ENCODE measurements at places on chromosomes 16 and 17.

DNA sequence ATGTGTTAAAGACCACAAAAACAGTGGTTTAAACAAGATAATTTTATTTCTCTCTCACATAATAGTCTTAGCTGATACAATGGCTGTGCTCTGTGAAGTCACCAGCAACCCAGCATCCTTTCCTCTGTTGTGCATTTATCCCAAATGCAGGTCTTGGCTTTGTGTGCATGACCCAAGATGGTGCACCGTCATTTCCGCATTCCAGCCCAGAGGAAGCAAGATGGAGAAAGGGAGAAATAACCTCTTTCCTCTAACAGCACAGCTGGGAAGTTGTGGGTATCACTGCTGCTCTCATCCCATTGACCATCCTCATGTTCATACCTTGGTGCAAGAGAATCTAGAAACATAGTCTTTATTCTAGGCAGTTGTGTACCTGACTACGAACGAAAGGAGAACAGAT, 21.8 kb downstream of the TMC5 start:
- no peak for DNase-seq

DNA sequence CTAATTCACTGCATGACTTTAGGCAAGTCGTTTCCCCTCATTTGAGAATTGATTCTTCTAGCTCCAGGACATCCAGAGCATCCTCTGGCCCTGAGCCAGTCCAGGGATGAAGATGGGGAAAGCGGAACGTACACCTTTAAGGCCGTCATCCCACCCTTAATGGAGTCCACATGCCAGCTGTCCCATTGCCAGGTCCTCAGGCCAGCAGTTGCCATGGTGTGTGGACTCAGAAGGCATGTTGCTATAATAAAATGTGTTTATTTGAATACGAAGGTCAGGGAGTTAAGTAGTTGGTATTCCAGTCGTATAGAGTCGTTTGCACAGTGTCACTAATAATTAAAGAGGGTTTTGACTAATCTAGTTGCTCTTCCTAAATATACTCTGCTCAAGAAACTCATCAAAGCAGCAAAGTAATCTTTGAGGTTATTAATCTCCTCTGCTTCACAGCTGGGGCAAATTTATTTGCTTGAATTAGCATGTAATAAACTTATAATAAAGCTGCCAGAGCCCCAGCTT, 30.4 kb downstream of the CCDC182 start:
- DNase-seq = no peak

GRCh38 chr17:76327696-76328095, 19.6 kb upstream of the QRICH2 start:
- DNase-seq = no peak

- no peak for DNase-seq
Measured at GRCh38 chr16:64589836-64590235, 532.0 kb downstream of the CDH11 start.

GRCh38 chr16:66619534-66620428, 15.3 kb downstream of the CMTM3 start:
- DNase-seq = no peak

GRCh38 chr16:49854796-49855203, 1.1 kb downstream of the ZNF423 start:
- DNase-seq = no peak

- no peak for DNase-seq
Measured at GRCh38 chr16:85640254-85640558, 27.1 kb downstream of the GSE1 start.

GRCh38 chr16:48188449-48189102, 32.8 kb upstream of the ABCC12 start:
- DNase-seq = no peak

GRCh38 chr16:521381-522210, 5.9 kb upstream of the CAPN15 start:
- no peak for DNase-seq

DNA sequence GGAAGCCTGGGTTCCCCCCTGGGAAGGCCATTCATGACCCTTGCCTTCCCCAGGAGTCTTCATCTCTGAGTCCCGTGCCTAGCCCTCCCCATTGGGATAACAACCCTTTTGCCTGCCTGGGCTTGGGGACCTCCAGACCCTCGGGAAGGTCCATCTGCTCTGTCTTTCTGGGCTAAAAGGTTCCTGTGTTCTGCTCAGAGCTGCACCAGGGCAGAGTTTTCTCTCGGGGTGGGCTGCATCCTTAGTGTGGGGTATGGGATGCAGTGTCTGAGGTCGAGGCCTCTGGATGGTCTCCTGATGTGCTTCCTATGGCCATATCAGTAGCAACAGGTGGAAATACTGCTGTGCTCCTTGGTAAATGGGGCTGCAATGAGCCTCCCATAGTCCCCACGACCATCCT, 22.9 kb upstream of the PLLP start:
- DNase-seq = no peak

GRCh38 chr17:74818291-74818938, 41.3 kb downstream of the GRIN2C start:
- DNase-seq = no peak

GRCh38 chr16:23080329-23080728, 68.9 kb downstream of the USP31 start:
- DNase-seq = no peak

DNA sequence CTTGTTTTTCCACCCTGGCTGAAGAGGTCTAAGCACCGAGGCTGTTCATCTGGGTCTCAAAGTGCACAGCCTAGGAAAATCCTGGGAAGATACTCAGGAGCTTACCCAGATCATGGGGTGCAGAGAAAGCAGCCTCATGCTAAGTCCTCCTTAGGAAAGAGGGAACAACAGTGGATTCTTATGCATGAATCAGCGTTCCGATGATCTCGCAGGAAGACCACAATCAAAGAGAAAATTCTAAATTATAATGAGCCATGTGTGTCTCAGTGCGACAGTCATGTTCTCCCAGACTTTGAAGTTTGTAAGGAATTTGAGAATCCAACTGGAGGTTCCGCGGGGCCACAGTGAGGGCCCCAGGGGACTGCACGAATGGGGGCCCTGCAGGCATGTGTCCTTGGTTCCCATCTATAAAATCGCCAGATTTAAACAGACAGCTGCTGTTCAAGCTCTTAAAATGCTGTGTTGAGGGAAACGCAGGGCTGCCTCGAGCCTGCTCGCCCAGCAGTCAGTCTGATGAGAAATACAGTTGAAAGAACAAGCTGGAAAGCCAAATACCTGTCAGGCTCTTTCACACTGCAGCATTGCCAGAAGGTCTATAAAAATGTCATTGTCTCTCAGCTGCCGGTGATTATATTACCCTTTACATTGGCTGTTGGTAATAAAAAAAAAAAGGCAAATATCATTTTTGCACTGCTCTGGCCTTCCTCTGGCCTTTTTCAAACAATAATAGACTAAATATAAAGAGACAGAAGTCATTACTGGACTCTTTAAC, 152.1 kb downstream of the PMP22 start:
- no peak for DNase-seq

DNA sequence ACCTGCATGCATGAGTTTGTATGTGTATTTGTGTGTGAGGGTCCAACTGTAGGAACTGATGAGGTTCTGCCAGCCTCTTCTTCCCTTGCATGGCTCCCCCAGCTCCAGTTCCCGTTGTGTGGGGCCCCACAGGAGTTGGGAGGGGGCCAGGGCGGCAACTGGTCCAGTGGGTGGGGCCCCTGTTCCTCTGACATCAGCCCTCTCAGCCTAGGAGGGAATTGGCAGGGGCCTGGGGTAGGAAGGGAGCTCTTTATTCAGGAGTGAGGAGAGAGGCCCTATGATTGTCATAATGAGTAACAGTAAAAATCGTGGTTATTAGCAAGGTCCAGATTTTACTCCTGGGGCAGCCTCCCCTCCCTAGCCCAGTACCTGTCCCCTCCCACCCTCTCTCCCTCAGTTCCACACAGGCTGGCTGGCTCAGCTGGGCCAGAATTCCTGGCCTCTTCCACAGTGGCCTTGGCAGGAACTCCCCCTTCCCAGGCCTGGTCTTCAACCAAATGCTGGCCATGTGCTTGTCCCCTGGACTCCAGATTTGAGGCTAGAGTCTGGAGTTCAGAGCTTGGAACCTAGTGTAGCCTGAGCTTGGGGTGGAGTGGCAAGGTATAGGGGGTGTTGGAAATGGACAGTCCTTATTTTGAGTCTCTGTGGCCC, 18.9 kb downstream of the RARA start:
- no peak for DNase-seq

DNA sequence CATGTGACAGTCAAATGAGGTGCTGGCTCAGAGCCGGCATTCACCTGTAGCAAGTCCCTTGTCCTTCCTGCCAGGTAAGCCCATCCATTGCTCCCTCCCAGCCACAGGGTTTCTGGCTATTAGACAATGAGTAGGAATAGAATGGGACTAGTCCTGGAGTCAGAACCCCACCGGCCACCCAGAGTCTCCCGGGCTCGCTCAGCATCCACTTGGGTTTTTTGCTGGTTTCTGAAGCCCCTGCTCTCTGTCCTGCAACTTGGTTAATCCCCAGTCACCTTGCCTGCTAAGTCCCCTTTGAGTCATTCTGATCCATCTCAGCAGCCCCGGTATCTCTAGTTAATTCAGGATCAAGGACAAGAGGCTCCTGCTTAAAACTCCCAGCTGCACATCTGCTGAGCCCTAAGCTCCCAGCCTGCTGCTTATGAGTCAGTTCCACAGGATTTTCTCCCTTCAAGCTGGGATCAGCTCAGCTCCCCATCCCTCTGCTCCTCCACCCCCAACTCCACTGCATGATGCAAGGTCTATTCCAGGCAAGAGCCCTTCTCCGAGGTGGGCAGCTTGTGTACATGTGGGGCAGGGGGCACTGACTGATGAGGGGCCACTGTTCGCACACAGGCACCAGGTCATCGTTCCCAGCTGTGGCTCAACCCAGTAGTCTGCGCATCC, 19.9 kb upstream of the MRPS23 start:
- DNase-seq = peak; percentile 59

DNA sequence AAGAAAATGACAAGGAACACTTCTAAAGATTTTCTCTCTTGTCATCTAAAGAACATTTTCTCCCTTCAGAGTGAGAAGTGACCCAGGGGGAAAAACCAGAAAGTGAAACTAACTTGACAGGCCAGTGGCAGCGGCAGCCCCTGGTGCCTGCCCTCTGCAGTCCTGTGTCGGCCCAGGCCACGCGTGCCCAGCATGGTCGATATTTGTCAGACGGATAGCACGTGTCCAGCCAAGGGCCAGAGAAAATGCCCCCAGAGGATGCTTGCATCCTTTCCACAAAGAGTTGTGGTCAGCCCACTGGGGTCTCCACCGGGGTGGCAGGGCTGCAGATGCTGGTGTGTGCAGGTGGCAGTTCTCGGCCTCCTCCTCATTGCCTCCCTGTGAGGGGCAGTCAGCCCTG, 176.6 kb downstream of the RAB11FIP4 start:
- no peak for DNase-seq

GRCh38 chr17:17944743-17945142, 27.5 kb downstream of the TOM1L2 start:
- DNase-seq = no peak

GRCh38 chr16:28580726-28581315, 16.0 kb downstream of the SULT1A2 start:
- DNase-seq = no peak

- DNase-seq = no peak
Measured at GRCh38 chr16:73546341-73546845, 498.5 kb upstream of the ZFHX3 start.
